BJ (cell line): ENCODE measurements at places on chromosomes 4 and X.

DNA sequence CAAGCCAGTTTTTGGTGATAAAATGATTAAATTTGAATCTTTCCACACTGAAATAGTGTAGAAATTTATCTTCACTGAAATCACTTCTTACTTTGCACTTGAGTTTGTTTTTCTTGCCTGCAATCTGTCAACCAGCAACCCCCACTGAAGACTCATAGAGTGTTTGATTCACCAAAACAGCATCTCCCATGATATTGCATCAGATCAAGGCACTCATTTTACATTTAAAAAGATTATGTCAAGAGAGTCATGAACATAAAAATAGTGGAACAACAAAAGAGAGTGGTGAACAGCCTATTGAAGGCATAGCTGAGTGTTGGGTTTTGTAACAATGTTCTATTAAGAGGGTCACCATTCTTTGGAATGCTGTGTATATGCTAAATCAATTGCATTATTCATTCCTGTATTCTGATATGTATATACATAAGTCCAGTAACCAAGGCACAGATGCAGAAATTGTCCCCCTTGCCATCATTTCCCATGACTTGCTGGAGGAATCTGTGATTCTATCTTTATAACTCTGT lies 1934.9 kb downstream of the ARAP2 start:
- DNase-seq, result no peak

GRCh38 chrX:30488092-30488491 lies 89.5 kb downstream of the TASL start:
- no peak for DNase-seq

DNA sequence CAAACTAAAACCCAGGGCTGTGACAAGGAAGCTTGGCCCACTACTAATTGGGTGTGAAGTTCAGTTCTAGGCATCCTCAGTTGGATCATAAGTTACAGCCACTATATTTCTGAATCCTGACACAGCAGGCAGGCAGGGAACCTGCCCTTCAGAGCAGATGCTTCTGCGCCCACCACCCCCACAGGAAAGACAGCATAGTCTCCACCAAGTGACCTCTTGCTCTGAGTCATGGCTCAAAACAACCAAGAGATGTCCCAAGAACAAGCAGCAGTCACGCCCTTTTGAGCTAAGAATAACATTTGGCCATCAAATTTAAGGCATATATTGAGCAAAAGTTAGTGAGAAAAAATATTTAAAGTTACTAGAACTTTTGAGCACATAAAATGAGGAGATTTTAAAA lies 170.7 kb upstream of the SMARCAD1 start:
- no peak for DNase-seq

- DNase-seq, result no peak
Measured at GRCh38 chrX:131072871-131073571, 14.9 kb downstream of the ARHGAP36 start.

DNA sequence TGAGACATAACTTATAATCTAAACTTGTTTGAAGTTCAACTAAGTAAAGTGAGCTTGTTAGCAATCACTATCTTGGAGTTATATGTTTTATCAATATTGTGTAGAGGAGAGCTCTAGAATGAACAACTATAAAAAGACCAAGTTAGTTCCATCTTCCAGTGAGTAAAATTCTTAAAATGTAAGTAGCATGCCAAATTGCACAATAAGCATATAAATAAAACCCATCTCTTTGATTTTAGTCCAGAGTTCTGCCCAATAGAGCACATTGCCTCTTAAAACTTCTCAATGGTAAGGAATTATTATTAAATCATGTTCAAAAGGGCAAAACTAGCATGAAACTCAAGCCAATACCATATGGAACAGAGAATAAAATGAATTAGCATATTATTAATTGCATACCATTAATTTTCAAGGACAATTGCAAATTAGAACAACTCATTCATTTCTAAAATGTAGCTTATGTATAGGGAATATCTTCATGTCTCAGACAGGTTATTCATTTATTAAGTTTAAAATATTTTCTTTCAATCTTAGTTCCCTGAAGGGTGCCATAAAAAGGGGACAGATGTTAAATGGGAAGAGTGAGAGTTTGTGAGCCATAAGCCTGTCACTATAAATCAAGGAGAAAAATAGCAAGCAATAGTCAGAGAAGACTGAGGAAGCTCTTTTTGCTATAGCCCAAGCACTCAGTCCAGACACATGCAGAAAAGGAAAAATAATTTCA lies 507.6 kb downstream of the CENPC start:
- DNase-seq, result no peak
